Kidney epithelial cell (primary cell): ENCODE measurements at places on chromosomes 12 and 14. TPM values are rescaled to one million over a fixed set of nuclear protein-coding genes. Genes with fewer than 3 reads are reported as not detected.

RBM19 gene
- total RNA-seq, result 30.9 and 38.3 TPM in 2 replicates

GOLGA5 gene
- 38.7 and 41.2 TPM in 2 replicates for total RNA-seq

AQP6 gene
- total RNA-seq, result not detected in 2 replicates

TMEM19 gene
- total RNA-seq, result 13.1 and 15.1 TPM in 2 replicates

GUCY2C gene
- total RNA-seq, result not detected in 2 replicates

DNA sequence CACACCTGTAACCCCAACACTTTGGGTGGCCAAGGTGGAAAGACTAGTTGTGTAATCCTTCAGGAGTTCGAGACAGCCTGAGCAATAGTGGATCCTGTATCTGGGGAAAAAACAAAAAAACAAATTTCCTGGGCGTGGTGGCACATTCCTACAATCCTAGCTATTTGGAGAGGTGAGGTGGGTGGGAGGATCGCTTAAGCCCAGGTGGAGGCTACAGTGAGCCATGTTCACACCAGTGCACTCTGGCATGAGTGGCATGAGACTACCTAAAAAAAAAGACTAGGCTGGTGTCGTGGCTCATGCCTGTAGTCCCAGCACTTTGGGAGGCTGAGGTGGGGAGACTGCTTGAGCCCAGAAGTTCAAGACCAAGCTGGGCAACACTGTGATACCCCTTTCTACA, 17.2 kb downstream of the PTGES3 start:
- DNase-seq, result no peak

- DNase-seq, result no peak
Observed at GRCh38 chr14:73743431-73743931, 29.3 kb upstream of the PNMA1 start.

GRCh38 chr14:86450085-86450484, 920.1 kb downstream of the FLRT2 start:
- DNase-seq, result no peak

DNA sequence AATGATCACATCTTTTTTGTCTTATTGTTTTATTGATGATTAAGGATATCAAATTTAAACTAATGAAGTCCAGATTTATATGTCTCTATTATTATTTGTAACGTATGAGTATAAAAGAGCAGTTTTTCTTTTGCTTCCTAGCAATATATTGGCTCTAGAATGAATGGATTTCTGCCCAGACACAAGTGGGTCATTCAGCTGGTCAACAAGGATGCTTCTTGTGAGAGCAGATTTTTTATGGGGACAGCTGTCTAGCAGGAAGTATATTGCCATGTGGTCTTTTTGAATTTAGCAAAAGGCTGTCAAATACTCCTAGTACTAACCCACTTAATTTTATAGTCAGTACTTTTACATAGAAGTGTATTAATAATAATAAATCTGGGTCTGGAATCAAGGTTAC, 1071.1 kb upstream of the FLRT2 start:
- no peak for DNase-seq

GRCh38 chr12:117202033-117202432, 11.8 kb upstream of the FBXO21 start:
- no peak for DNase-seq

DNA sequence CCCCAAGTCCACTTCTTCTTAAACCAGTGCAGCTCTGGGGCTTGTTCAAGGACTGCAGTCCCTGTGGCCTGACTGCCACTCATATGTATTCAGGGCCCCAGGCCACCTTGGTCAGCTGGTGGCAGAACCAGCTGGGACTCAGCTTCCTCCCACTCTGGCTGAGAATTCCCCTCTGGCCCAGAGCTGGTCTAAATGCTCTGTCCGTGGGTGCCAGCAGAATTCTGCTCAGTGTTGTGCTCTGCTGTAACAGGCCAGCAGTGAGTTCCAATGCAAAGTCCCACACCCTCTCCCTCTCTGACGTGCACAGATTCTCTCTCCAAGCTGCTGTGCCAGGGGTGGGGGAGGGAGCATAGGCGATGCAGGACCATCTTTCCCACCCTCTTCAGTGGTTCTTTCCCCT, 210.4 kb upstream of the RGS6 start:
- DNase-seq, result no peak

GRCh38 chr12:19639781-19640415, 200.6 kb downstream of the AEBP2 start:
- no peak for DNase-seq

DNA sequence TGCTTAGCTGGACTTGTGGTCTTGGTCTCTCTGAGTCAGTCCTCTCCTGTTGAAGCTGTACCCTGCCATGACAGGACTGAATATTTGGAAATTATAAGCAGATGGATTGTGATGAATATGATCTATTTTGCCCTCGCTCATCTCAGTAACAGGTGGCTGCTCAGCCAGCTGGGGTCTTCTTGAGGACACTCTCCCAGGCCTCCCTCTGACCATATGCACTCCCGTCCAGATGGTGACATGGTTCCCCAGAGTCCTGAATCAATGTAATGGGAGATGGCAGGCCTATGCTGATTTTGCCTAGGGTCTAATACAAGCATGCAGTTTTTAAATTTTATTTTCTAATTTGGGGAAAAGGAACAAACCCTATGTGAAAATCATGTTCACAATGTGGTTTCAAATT, 63.1 kb upstream of the TRHDE start:
- no peak for DNase-seq

DNA sequence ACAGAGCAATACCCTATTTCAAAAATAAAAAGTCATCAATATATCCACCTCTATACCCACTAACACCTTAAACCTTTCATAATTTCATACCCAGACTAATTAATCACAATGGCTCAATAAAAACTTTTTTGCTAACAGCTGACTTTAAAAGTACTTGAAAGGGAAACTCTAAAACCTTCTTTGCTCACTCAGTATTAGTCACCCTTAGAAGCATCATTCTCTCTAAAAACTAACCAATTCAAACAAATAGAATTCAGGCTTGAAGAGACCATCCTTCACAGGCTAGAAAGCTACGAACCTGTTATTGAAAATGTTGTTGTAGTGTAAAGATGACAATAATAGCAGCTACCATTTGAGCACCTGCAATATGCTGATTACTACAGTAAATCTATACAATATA, 37.2 kb downstream of the HECTD1 start:
- DNase-seq, result no peak

- no peak for DNase-seq
Observed at GRCh38 chr14:59187802-59188460, 536 bp upstream of the DAAM1 start.

DNA sequence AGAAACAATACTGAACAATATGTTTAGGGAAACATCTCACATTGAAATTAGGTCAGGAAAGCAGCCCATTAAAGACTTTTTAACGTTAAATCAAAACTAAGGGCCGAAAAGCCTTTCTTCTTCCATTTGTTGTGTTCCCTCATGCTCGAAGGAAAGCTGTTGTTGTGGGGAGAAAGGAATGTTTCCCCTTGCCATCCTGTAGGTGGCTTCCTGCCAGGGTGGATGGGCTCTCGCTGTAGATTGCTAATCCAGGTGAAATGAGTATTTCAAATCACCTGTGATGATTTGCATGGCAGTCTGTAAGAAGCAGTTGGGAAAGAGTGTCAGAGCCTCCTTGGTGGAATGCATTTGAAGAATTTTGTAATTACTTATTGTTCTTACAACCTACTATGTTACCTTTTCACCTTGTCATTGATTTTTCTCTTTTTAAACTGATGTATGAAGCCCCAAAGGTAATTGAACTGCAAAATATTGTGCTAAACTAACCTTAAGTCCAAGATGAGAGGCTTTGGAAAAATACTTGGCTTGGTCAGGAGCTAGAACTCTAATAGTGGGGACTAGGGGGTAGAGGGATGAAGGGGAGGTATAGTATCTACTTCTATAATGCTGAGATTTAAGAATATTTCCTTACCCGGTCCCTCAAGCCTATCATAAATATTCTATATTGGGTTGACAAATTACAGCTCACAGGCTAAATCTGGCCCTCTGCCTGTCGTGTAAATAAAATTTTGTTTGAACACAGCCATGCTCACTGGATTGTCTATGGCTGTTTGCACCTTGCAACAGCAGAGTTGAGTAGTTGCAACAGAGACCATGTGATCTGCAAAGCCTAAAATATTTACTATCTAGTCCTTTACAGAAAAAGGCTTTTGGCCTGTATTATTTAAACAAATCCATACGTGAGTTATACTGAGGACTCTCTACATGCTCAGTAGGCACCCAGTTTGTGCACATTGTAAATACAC, 7.7 kb upstream of the DCP1B start:
- DNase-seq, result no peak

GRCh38 chr12:51683763-51684357, 92.8 kb downstream of the SCN8A start:
- no peak for DNase-seq

GRCh38 chr12:4287325-4288211, 14.0 kb downstream of the CCND2 start:
- no peak for DNase-seq

GRCh38 chr14:44108601-44109000, 398.5 kb downstream of the FSCB start:
- DNase-seq, result no peak

GRCh38 chr12:13222076-13222475, 25.6 kb downstream of the EMP1 start:
- no peak for DNase-seq

DNA sequence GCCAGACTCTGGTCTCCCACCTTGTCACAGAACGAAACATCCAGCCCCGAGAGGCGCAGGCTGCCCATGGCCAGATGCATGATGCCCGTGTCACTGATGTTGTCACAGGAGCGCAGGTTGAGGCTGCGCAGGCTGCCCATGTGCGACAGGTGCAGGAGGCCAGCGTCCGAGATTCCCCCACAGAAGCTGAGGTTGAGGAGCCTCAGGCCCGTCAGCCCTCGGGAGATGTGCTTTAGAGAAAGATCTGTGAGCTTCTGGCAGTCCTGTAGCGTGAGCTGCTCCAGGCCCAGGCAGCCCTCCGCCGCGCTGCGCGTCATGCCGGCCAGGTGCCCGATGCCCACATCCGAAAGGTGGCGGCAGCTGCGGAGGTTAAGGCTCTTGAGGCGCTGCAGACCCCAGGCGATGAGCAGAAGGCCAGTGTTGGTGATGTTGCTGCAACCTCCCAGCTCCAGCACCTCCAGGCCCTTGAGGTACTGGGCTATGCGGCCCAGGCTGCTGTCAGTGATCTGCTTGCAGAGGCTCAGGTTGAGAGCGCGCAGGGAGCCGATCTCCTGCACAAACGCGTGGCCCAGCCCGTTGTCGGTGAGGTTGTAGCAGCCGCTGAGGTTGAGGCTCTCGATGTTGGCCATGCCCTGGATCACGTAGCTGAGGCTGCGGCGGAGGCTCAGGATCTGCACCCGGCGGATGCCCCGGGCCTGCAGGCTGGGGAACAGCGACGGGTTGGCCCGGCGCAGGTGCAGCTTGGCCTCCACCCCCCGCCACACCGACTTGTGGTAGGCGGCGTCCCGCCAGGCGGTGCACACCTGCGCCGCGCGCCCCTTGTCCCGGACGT, 991 bp downstream of the FBXL14 start:
- no peak for DNase-seq

DNA sequence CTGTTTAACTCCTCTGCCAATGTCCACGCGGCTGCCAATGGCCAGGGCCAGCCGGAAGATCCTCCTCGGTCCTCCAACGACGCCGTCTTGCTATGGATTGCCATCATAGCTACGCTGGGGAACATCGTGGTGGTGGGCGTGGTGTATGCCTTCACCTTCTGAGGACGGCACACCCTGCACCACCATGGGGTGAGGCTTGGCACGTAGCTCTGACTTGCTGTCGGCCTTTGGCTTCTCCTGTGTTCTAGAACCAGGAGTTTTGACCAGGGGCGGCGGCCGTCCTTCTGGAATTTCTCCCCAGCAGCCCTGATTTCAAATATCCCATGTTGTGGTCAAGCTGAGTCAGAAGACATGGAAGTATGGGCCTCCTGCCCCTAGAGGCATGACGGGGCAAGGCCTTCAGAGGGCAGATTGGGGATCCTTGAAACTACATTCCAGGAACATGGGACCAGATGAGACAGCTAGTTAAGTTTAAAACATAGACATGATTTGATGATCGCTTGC, 47.5 kb downstream of the C14orf132 start:
- DNase-seq, result no peak

GRCh38 chr14:67852926-67853604, 33.5 kb downstream of the RAD51B start:
- DNase-seq, result no peak

GRCh38 chr12:6958609-6959057, 7.5 kb downstream of the PTPN6 start:
- DNase-seq, result no peak

DNA sequence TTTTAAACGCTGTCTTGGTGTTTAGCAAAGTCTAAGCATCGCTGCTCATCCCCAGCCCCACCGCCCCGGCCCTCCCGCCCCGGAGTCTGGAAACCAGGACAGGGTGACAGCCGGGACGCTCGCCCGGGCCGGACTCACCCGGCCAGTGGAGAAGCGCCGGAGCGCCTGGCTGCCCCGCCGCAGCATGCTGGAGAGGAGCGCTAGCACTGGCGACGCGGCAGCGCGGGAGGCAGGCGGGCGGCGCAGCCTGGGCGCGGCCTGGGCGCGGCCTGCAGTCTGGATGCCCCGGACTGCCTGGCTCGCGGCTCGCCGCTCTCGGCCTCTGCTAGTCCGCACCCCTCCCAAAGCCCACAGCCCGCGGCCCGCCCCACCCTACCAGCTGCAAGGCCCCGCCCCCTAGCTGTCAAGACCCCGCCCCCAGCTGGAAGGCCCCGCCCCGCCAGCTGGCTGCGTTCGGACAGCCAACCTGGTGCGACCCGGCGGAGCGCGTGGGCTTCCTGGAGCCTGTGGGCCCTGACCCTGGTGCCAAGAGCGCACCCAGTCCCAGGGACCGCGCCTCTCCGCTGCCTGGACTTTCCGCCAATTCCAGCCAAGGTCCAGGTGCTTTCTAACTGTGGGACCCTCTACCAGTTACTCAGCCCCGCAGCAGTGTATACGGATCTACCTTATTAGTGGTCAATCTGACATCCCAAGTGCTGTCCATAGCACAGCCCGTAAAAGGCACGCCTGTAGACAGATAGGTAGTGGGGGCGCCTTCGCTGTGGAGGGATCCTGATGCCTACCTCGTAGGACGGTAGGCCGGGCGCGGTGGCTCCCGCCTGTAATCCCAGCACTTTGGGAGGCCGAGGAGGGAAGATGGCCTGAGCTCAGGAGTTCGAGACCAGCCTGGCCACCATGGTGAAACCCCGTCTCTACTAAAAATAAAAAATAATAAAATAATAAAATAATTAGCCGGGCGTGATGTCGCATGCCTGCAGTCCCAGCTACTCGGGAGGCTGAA, at the start of gene ALDH1L2:
ALDH1L2 (minus strand) TSS at position 208 of the 1,000 bp plus-strand sequence; CDS start at position 186, 22 bp downstream.
- peak; percentile 37 for DNase-seq

GRCh38 chr12:12086973-12087692, 16.4 kb downstream of the BCL2L14 start:
- DNase-seq, result no peak
